RWPE2 (cell line): ENCODE measurements at places on chromosomes 2 and 18.
A peak's percentile ranks its signal among the peaks of the same experiment; 100 is the strongest.

DNA sequence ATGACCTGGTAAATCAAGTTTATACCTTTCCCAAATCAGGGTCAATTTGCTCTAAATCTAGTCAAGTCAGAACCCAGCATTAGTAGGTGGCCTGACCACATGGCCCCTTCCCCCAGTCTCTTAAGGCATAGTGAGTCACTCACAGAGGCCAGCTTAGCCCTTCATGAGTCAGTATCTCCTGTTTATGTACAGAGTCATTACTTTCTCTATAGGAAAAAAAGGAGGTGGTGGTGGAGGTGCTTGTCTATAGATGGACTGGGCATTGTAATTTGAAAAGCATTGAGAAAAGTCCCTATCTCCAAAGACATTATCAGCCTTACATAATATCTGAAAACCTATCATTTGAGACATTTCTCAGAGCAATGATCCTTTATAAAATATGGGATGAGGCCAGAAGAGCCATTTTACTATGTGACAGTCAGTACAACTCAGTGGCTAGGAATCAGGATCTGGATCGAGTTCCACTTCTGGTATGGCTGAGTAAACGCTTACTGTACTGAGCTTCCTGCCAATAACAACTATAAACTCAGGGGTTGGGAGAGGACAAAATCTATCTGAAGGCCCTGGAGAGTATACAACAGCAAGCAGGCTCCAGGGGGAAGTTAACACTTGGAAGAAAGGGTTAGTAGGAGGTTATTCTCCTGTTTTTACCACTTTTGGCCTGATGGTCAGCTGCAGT lies 22.5 kb upstream of the SIGLEC15 start:
- peak; percentile 85 for DNase-seq

DNA sequence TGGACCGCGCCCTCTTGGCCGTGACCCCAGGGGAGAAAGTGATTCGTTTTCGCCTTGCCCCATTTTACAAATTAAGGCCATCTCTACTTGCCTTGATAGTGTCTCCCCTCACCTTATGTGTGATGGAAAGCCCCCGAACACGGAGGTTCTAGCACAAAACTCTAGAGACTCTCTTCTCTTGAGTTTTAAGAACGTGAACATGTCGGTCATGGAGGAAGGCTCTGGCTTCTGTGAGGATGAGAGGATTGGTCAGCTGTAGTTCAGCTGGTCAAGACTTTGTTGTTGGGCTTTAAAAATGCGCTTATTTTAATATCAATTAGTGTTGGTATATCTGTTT lies 828 bp downstream of the DYNC1I2 start:
- DNase-seq = no peak

DNA sequence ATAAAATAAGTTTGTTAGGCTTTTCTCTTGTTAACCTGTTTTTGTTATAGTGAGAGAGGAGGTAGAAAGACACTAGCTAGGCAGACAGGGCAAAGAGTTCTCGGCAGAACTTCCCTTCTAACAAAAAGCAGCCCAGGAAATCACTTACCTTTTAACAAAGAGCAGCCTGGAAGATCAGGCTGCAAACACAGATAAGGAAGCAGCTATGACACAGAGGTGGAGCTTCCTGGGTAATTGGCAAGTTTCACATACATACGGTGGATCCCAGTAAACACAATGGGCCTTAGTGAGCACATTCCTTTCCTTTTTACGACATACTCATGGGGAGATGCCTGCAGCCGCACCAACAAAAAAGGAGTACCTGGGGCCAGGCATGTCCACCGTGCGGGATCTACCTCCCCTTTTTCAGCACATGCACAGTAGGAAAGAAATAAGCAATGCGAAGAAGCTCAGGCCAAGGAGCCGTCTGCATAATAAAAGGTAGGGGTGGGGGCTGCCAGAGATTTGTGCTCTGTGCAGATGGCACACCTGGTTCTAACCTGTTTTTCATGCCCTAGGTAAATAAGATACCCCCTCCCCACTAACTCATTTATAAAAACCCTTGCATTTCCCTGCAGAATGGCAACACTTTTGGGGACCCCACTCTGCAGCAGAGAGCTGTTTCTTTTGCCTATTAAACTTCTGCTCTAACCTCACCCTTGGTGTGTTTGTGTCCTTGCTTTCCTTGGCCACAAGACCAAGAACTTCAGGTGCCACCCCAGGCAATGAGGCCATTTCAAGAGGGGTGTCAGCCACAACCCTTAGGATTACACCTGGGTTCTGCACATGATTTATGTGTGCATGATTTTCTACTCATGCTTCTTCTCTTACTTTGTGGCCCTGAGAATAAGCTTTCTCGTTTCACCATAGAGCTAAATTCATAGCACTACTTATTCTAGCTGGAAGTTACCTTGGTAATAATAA lies 26.5 kb downstream of the MDH1 start:
- peak; percentile 49 for DNase-seq

- DNase-seq = no peak
Observed at GRCh38 chr2:41137031-41137430, 685.1 kb upstream of the SLC8A1 start.

DNA sequence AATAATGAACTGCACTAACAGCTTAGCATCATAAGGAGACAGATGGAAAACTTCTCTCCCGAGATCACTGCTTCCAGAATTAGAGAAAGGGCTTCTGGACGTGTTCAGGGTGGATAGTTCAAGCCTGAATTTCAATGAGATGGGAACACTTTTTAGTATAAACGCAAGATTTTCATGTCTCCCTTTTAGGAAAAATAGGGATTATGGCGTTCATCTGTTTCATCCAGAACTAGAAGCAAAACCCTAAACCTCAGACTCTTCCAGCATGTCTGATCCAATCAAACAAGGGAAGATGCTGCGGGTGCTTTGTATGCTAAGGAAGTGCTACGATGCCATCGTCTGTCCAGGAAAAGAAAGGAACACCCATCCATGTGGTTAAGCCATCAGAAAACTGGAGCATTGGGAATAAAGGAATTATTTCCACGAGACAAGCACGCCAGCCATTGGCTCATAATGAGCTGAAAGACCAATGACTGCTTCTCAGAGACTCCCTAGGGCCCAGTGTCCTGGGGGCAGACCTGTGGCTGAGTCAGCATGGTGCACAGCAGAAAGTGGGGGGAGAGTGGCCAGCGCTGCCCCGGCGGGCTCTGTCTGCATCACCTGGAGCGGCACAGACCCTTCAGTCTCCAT lies 65.9 kb upstream of the AFF3 start:
- DNase-seq = no peak

DNA sequence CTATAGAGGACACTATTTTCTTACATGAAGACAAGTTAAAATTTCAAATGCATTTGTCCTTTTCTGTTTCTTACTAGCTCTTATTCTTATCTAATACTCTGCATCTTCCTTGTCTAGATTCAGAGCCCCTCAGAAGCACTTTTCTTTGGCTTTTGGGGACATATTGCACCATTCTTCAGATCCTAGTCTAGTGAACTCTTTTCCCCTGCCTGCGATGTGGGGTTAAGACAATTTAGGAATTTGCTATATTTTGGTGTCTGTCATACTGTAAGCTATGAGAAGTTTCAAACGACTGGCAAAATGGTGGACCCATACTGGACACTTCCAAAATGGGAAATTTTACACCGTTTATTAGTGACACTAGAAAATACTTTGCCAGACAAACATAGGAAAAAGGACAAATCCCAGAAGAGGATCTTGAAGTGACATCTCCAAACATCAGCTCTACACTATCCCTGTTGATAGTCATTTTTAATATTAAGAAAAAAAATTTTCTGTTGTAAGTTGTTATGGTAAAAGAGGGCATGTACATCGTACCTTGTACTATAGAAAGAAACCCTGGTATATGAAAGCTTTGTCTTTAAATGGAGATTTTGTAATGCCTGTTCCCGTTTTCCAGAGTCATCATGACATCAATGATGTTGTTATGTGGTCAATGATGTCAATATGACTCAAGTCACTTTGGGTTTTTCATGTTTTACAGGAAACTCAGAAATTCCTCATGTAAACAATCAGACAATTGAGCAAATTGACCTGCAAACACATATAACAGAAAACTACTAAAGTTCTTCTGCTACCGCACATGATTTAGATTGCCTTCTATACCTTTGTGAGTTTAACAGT lies 4.4 kb upstream of the KYNU start:
- DNase-seq = no peak

- DNase-seq = no peak
Observed at GRCh38 chr18:10516078-10516477, 9.7 kb upstream of the NAPG start.

GRCh38 chr18:44937960-44938719 lies 257.5 kb downstream of the SETBP1 start:
- DNase-seq = no peak

- no peak for DNase-seq
Observed at GRCh38 chr2:9552219-9553178, 3.1 kb downstream of the ADAM17 start.

- DNase-seq = no peak
Observed at GRCh38 chr2:121588357-121588756, 57.7 kb downstream of the RNU4ATAC start.
